ENCODE measurements at places on chromosomes 3 and 15. TPM values are rescaled to one million over a fixed set of nuclear protein-coding genes. Genes with fewer than 3 reads are reported as not detected.

DNA sequence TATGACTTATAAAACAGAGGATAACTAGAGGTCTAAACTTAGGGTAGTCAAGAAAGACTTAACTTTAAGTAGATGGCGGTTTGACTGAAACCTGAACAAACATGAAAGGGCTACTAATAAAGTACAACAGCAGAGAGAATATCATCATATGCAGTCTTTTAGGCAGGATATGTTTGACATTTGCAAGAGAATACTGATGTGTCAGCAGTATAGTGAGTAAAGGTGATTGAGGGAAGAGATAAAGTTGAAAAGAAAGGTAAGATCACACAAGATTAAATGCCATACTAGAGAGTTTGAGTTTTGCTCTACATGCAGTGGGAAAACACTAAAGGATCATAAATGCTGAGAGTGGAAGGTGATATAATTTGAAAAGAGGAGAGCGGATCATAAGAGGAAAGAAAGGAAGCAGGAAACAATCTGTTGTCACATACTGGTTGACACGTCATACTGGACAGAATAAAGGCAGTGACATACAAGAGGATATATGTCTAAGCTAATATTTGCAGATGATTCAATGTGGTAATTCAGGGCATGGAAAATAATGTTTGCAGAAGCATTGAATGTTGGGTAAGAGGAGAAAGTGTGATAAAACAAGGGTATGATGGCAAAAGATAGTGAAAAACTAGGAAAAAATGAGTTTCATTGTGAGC, 223.0 kb downstream of the EPHA6 start:
- DNase-seq, result no peak

DNA sequence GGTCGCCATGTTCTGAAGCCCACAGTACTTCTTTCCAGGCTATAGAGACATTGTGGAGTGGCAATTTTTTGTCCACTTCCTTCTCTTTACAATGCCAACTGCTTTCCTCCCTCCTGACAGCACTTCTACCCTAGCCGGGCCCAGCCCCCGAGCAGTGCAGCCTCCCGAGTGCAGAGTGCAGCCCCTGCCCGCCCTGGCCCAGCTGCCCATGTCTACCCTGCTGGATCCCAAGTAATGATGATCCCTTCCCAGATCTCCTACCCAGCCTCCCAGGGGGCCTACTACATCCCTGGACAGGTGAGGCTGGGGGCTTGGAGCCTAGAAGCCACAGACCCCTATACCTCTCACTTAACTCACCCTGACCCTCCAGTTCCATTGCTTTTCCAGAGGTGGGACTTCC, 2.8 kb downstream of the EIF4G1 start:
- DNase-seq, result no peak

GRCh38 chr3:32424581-32425250, 33.1 kb downstream of the CMTM7 start:
- no peak for DNase-seq

DNA sequence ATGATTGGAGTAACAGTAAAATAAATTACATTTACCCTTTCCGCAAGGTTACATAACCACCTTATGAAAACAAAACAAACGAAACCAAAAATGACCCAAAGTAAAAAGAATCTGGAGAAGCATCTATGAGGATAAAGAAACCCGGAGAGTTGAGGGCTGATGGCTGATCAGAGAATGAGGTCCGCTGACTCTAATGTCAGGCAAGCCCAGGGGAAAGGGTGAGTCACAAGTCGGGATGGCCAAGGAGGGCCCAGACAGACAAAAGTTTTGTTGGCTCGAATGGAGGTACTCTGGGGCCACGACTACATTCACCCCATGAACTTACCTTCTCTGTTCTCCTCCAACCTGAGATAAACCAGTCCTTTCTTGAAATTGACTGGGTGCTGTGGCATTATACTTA, 95.7 kb downstream of the RORA start:
- no peak for DNase-seq

The SEMA6D gene
- 7.5 TPM for total RNA-seq

- no peak for DNase-seq
These were observed 46.5 kb upstream of the FSTL1 start for GRCh38 chr3:120497336-120497735.

- DNase-seq, result no peak
These were observed 236.1 kb downstream of the ADAMTSL3 start for GRCh38 chr15:83889995-83890394.

The ECE2 gene
- not detected for total RNA-seq

- no peak for DNase-seq
These were observed at the start of gene TAGLN3 for GRCh38 chr3:111998636-111999483. TSS of gene TAGLN3 (plus strand) at chr3:111998922. CDS start at chr3:111999423, 501 bp downstream.

The GRAMD2A gene
- 0.10 TPM for total RNA-seq

- peak; percentile 87 for DNase-seq
These were observed 40.4 kb downstream of the WHAMM start for GRCh38 chr15:82849556-82850512.

DNA sequence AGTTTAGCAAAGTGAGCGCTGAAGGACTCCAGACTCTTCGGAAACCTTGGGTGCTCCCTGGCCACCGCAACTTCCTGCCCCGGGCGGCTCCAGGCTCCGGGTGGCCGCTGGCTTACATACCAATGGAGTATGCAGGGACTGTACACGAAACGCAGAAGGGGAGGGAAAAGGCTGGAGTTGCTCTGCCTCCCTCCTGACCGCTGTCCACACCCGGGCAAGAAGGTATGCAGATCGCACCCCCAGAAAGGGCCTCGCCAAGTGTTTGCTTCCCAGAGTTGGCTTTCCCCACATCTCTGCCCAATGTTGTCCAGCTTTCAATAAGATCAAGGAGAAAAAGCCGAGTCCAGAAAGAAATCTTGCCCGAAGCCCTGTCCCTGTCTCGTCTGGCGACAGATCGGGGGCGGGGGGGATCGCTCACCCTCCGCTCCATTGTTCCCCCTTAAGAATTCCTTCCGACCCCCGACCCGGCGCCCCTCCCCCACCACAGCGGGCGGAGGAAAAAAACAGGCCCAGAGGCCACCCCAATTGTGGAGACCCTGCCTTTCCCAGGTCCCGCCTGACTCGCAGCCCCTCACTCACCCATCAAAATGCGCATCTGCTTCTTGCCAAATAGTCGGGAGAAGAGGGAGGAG, 533 bp downstream of the ARF4 start:
- peak; percentile 93 for DNase-seq

- DNase-seq, result peak; percentile 11
These were observed 61.9 kb downstream of the LRRK1 start for GRCh38 chr15:100981086-100981485.

DNA sequence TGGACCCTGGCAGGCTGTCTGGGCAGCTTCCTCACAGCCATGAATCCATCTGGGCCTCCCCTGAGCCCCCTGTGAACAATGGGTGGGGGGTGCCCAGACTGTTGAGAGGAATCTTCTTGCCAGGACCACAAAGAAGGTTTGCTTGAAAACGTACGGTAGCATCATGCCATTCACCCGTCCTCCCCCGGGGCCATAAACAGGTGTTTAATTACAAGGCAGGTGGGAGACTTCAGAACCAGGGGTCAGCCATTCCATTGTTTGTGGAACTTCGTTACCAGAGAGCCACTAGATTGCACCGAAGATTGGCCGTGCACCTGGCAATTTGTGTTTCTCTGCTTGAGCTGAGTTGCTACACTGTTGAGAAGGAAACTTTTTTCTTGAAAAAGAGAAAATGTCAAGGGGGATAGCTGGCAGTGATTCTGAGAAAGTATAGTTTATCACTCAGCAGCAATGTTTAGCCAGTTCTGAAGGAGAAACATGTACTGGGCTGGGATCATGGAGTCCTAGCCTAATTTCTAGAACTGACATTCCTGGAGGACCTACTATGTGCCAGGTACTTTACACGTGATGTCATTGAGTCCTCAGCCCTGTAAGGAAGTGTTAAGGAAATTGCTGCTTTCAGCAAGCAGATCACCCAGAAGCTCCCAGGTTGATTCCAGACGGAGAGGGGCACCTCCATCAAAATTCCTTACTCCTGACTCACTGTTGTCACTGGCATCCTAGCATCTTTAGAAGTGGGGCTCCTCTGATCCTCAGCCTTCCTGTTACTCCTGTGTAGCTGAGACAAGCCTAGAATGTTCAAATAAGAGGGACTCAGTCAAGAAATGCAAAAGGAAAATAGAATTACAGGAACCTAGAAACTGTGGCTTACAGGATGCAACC, 103.8 kb upstream of the UBE2E1 start:
- DNase-seq, result no peak

The CHRNA5 gene
- total RNA-seq, result 0.74 TPM

DNA sequence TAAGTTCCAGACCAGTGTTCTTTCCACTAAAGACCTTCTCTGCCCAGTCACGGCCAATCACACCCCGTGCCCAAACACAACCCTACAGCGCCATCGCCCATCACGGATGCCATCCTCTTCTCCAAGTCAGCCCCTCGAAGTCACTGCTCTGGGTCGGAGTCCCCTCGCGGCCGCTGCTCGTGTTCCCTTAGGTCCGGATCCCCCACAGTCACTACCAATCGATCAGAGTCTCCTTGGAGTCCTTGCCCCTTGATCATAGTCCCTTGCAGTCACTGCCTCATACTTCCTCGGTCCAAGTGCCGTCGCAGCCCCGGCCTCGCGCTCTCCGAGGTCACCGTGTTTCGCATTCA, 461 bp downstream of the PCYT1A start:
- peak; percentile 83 for DNase-seq

DNA sequence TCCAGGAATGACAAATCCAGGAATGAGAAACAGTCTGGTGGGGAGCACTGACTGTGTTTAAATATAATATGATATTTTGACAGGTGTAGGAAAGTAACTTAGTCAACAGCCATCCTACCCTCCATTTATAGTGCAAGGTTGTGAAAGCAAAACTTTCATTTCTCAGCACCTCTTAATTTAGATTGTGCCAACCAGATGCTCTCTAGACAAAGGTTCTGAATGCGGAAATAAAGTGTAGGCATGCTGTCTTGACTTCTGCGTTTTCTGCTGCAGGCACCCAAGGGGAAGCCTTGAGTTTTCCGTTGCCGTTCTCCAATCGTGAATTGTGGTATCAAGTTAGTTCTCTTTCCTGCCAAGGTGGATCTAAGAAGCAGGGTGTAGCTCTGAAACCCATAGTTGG, 261.9 kb upstream of the SUCLG2 start:
- no peak for DNase-seq

GRCh38 chr3:37395286-37395685, 220.9 kb upstream of the LRRFIP2 start:
- DNase-seq, result no peak

GRCh38 chr3:36740787-36741186, 23.6 kb downstream of the DCLK3 start:
- no peak for DNase-seq

The RAMAC gene
- 14.2 TPM for total RNA-seq

GRCh38 chr3:87969620-87970019, 89.2 kb downstream of the CGGBP1 start:
- no peak for DNase-seq

The OXSR1 gene
- 30.4 TPM for total RNA-seq

The TRPM1 gene
- total RNA-seq, result not detected

GRCh38 chr3:132283916-132284405, 33.2 kb upstream of the ACP3 start:
- no peak for DNase-seq

DNA sequence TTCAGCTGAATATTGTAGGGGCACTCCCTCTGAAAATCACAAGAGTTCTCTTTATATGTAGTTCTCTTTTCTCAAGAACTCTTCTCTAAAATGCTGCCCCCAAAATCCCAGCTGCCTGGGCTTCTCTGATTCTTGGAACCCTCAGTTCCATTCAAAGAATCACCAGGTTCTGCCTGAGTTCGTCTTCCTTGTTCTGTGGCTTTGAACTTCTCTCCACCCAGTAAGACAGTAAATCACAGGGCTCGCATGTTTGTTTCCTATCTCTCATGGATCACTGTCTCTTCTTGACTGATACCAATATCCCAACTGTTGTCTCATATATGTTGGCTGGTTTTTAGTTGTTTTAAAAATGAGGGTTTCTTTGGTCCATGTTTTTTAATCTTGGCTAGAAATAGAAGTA, 359.5 kb upstream of the CBLB start:
- DNase-seq, result no peak

GRCh38 chr3:138351151-138351550, 2.8 kb downstream of the MRAS start:
- DNase-seq, result no peak

GRCh38 chr3:126394179-126394976, at the start of gene CFAP100:
TSS of gene CFAP100 (plus strand) at chr3:126394909. CDS start at chr3:126396001, 1,092 bp downstream.
- no peak for DNase-seq

The GOLGA6L4 gene
- 6.4 TPM for total RNA-seq

The ARHGEF26 gene
- total RNA-seq, result 14.4 TPM

DNA sequence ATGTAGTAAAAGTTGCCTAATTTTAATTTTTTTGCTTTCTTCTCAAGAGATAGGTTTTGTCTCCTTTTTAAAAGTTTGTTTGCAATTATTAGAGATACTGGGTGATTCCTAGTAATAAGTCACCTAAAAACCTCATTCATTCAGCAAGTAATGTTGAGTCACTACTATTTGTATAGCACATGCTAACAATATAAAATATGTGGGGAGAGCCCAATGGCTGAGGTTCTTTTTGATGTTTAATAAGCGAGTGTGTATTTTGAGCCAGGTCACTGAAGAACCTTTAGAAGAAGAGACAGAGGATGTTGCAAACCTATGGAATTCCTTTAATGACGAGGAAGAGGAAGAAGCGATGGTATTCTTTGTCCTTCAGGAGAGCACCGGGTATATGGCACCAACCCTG, 123.7 kb upstream of the CHRM5 start:
- DNase-seq, result no peak

DNA sequence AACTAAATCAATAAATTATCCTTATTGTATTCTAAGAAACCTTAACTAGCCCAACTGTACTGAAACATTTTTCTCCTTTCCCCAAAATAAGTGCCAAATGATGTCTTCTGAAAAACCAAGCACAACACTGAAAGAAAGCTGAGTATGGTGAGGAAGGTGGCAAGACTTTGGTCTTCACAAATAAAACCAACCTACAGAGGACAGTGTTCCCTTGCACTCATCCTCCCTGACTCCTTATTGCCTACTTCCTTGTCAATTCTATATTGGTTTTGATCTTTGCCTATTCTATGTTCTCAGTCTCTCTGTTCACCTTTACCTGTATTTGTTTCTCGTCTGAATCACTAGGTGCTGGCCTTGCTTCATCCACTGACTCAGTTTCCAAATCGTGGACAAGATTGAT, 490.1 kb upstream of the ZNF385D start:
- DNase-seq, result no peak

The GREM1 gene
- 825 TPM for total RNA-seq

DNA sequence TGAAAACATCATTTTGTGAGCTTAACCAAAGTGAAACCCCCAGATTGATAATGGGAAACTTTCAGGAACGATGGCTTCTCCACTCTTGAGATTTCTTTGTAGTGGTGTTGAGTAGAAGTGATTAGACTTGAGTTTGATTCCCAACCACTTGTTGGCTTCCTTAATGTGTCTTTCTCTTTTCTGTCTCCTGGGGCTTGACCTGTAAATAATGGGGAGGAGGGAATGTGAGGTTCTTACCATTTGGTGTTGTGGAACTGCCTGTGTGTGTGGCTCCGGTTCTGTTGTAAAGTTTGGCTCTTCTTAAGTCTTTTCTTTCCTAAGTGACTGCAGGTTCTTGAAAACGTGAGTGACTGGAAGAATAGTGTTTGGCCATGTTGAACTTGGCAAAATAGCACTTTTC, 2.7 kb downstream of the CDV3 start:
- no peak for DNase-seq

The ALDH1A2 gene
- 4.7 TPM for total RNA-seq

The PLSCR5 gene
- total RNA-seq, result not detected

GRCh38 chr15:89164712-89165211, 56.6 kb downstream of the RLBP1 start:
- DNase-seq, result no peak

GRCh38 chr15:72086010-72086697, 31.8 kb downstream of the MYO9A start:
- DNase-seq, result no peak

- DNase-seq, result no peak
These were observed 40.1 kb downstream of the ACAN start for GRCh38 chr15:88843334-88843733.

GRCh38 chr15:99651023-99651807, 82.0 kb downstream of the LYSMD4 start:
- DNase-seq, result no peak
